Smooth muscle cell of bladder (primary cell): ENCODE measurements at places on chromosomes 4 and X. TPM values are rescaled to one million over a fixed set of nuclear protein-coding genes. Genes with fewer than 3 reads are reported as not detected.

NUDT11 gene
- total RNA-seq = 16.4 and 17.7 TPM in 2 replicates

NPNT gene
- total RNA-seq = 0.09 TPM in 1 of 2 replicates, not detected in the other

NCAPG gene
- total RNA-seq = 2.3 and 2.6 TPM in 2 replicates

CYTL1 gene
- 3.1 and 53.0 TPM in 2 replicates for total RNA-seq

STS gene
- total RNA-seq = 2.3 and 2.4 TPM in 2 replicates

MAMLD1 gene
- 0.28 and 0.85 TPM in 2 replicates for total RNA-seq

STAP1 gene
- not detected in 2 replicates for total RNA-seq

IL13RA1 gene
- total RNA-seq = 53.3 and 56.0 TPM in 2 replicates

SPINK2 gene
- not detected in 2 replicates for total RNA-seq

PDE6B gene
- total RNA-seq = 1.1 and 1.3 TPM in 2 replicates

CSAG3 gene
- total RNA-seq = not detected in 2 replicates

CENPVL3 gene
- not detected in 2 replicates for total RNA-seq

PASD1 gene
- total RNA-seq = not detected in 2 replicates

NOA1 gene
- total RNA-seq = 14.6 and 14.9 TPM in 2 replicates

NEUROG2 gene
- not detected in 2 replicates for total RNA-seq

CT45A5 gene
- not detected in 2 replicates for total RNA-seq

CT45A1 gene
- total RNA-seq = not detected in 2 replicates

RBM3 gene
- 76.8 and 295 TPM in 2 replicates for total RNA-seq

LNX1 gene
- total RNA-seq = 1.7 and 6.5 TPM in 2 replicates

ZNF674 gene
- 5.0 and 5.4 TPM in 2 replicates for total RNA-seq

SERTM2 gene
- total RNA-seq = 2.1 and 2.3 TPM in 2 replicates

NAP1L5 gene
- 8.2 and 9.8 TPM in 2 replicates for total RNA-seq

HSD17B13 gene
- 0.14 and 0.18 TPM in 2 replicates for total RNA-seq

P2RY4 gene
- under 0.01 and 0.18 TPM in 2 replicates for total RNA-seq

MGARP gene
- total RNA-seq = 19.2 and 31.9 TPM in 2 replicates

EGF gene
- total RNA-seq = 0.37 and 0.43 TPM in 2 replicates

VGLL1 gene
- total RNA-seq = not detected in 2 replicates

USP26 gene
- not detected in 2 replicates for total RNA-seq

JADE1 gene
- total RNA-seq = 10.1 and 11.7 TPM in 2 replicates

SYN1 gene
- 0.18 and 0.71 TPM in 2 replicates for total RNA-seq

REPS2 gene
- 0.09 and 0.14 TPM in 2 replicates for total RNA-seq

FAM114A1 gene
- 309 and 362 TPM in 2 replicates for total RNA-seq

HPF1 gene
- 15.2 and 19.7 TPM in 2 replicates for total RNA-seq

ATP8A1 gene
- total RNA-seq = 0.85 and 1.6 TPM in 2 replicates

ETNPPL gene
- not detected in 2 replicates for total RNA-seq

SOWAHB gene
- not detected in 2 replicates for total RNA-seq

VCX gene
- not detected in 2 replicates for total RNA-seq

GUCY1A1 gene
- total RNA-seq = 0.71 and 1.2 TPM in 2 replicates

ZCCHC18 gene
- total RNA-seq = 0.55 and 0.57 TPM in 2 replicates

GABRG1 gene
- not detected in 2 replicates for total RNA-seq

PRRG3 gene
- total RNA-seq = under 0.01 TPM in 1 of 2 replicates, not detected in the other

FAM133A gene
- total RNA-seq = under 0.01 TPM in 2 replicates
